ENCODE measurements at places on chromosomes 1 and 21.

DNA sequence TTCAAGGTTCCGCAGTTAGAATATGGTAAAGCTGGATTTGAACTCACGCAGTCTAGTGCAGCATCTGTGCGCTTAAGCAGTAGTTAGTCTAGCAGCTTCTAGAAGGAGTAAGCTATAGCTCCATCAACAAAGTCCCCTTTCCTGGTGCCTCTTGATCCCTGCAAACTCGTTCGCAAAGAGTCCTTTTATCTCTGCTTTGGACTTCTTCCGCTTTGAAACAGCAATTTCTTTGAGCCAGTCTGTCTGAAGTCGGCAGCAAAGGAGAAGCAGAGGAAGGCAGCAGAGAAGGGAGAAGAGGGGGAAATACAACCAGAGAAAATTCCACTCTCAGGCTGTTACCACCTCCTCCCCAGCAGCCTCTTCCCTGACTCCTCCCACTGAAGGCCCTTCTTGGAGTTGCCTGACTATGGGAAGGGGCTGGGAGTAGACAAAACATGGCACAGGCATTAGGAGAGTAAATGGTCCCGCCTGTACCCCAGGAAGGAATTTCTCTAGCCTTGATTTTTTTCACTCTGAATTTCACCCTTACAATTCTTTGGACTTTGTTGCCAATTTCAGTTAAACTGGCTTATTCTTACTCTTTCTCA is 25.9 kb downstream of the HSD3B2 start:
- DNase-seq, result no peak

DNA sequence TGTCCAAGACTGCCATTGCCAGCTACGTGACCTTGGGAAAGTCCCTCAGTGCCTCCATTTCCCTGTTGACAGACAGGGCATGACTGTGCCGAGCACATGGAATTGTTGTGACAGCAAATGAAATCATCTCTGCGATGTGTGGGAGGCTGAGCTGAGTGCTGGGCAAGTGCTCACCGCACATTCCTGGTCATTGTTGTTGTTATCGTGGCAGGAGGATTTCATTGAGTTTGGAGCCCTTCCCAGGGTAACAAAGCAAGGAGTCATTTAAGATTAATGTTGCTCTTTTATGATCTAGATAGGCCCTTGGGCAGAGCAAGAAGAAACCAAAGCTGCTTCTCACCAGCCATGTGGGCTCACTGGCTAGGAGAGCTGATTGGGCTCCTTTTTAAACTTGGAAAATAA is 39.6 kb upstream of the ITPKB start:
- no peak for DNase-seq

- no peak for DNase-seq
Measured at GRCh38 chr1:231827337-231828105, 200.9 kb downstream of the DISC1 start.

DNA sequence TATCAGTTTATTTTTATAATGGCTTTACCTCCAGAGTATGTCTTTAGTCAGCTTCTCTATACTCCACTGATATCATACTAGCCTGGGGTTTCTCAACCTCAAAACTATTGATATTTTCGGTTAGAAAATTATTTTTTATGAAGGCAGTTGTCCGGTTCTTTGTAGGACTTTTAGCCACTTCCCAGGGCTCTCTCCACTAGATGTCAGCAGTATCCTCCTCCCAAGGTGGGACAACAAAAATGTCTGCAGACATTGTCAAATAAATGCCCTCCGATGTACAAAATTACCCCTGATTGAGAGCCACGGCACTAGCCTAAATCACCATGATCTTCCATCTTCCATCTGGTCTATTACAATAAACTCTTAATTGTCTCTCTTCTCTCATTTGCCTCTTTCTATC is 4.1 kb upstream of the GRIK1 start:
- no peak for DNase-seq

DNA sequence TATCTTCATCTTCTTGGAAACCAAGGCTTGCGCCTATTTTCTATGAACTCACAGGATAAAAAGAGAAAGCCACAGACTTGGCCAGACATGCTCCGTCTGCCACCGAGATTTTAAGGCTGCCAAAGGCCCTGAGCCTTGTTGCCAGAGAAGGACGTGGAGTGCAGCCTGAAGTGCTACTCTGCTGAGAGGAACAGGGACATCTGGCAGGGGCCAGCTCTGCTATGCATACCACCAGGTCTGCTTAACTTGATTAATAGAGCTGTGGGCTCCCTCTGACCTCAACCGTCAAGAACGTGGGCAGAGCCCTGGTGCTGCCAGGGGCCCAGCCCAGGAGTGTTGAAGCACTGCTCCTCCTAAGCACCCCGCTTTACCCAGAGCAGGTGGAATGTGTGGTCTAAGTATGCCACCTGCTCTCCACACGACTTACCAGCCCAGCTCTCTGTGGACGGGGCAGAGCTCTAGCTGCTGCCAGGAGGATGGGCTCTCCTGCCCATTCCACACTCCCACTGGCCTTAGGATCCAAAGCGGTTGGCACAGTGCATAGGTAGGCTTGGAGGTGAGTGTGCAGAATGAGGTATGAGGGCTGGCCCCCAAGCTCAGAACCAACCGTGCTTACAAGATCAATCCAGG is 10.6 kb downstream of the HCRTR1 start:
- peak; percentile 46 for DNase-seq

- DNase-seq, result no peak
Measured at GRCh38 chr1:153119491-153119971, 6.2 kb upstream of the SPRR2F start.

DNA sequence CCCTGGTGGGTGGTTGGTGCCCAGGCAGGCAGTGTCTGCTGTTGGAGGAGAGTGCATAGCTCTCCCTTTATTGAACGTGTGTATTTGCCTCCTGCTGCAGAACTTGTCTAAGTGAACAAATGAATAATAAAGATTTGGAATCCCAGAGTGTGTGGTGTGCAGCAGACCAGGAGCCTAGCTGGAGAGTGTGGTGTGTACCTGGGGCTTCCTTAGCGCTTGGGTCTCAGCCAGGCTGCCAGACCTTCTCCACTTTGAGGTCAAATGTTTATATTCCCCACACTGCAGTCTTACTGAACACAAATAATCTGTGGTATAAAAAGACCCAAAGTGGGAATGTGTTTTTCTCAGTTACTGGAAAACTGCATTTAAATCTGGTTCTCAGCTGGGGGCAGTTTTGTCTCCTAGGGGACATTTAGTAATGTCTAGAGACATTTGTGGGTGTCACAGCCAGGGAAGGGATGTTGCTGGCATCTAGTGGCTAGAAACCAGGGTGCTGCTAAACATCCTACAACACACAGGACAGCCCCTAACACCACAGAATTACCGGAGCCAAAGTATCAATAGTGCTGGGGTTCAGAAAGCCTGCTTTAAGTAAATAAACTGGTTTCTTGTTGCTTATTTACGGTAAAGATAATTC is 23.6 kb downstream of the SLC37A1 start:
- no peak for DNase-seq

DNA sequence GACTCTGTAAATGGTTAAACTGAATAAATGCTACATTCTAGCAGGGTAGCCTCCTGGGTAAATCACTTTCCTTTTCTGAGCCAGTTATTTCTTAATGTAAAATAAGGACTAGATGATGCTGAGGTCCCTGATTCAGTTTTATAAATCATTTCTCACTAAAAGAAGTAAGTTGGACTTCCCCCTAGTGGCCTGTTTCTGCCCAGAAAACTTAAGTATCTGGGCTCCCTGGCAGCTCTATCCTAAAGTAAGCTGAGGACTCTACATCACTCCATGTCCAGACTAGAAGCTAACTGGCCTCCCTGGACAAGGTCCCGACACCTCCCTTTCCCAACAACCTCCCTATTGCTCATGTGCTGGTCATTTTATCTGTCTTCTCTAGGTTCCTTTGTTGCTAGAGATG is 3.0 kb downstream of the GPN2 start:
- no peak for DNase-seq

DNA sequence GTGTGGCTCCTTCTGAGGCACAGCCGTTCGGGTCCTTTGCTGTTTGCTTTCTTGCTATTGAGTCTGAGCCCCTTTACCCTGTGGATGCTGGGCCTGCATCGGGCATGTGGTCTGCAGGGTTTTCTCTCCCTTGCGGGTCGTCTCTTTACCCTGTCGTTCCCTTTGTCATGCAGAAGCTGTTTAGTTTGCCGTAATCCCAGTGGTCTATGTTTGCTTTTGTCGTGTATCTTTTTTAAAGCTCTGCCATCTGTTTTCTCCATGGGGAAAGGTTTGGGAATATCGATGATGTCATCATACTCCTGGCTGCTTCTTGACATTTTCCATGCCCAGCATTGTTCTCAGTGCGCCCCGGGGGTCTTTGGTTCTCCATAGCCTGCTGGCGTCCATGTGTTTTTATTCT is 68.2 kb downstream of the AGPAT3 start:
- DNase-seq, result no peak

DNA sequence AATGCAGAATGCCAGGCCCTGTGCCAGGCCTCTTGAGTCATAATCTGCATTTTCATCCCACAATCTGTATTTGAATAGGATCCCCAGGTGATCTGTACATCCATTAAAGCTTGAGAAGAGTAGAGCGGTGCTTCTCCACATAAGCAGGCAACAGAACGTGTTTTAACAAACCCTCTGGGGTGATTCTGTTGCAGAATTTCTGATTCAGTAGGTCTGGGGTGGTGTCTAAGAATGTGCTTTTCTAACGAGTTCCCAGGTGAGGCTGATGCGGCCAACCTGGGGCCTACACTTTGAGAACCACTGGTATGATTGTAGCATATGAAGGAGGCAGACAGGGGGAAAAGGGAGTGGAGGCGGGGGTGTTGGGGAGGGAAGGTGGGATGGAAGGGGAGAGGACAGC is 78.4 kb upstream of the POU3F1 start:
- no peak for DNase-seq

DNA sequence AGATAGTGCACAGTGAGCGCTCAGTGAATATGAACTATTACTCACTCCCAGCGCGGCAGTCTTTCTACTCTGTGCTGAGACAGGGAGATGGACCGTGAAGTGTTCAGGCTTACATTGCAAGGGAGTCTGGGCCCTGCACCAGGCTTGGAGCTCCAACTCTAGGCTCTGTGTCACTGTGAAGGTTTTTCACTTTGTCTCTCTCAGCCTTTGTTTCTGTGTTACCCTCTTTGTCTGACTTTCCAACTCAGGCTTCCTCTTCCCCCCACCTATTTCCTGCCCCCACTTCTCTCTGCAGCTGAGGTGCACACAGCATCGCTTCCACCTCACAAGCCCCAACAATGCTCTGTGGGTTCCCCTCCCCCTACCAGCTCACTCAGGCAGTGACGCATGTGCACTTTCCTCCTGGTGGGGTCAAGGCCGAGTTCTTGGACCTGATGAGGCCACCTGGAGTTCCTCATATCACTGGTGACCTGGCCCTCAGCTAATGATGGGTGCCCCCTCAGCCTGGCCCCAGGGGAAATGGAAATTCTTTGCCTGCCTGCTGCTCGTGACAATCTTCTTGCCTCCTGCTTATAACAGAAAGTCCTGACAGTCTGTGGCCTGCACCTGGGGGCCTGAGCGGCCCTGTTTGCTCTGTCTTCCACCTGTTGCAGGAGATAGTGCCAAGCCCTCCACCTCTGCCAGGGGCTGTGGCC is 1.1 kb upstream of the LCK start:
- peak; percentile 92 for DNase-seq

DNA sequence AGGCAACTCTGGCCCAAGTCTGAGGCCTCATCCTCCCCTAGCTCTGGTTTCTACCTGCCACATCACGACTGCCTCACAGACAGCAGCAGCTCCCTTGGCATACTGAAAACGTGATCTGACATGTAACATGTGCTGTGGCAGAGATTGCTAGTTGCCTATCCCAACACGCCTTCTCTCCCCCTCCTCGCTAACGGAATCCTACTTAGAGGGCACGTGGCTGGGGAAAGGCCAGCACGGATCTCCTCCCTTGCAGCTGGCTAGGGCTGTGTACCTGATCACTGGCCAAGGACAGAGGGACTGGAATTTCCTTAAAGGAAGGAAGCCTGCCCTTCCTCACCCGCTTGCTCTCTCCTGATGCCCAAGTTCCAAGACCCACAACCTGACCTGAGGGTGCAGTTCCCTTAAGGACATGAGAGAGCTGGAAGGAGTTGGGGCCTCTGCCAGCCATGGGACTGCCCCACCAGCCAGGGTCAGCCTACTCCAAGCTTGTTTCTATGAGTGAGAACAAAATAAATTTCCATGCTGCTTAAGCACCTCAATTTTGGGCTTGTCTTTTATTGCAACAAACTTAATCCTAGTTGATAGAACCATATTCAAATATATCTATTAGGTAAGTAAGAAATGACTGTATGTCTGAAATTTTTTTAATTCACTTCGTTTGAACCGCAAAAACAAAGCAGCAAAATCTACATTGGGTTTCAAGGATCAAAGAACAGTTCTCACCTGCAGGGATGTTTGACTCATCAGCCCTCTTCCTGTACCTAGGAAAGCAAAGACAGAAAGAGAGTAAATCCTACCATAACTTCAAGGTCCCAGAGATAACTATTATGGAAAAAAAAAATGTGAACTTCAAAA is 7.2 kb downstream of the SETD4 start:
- no peak for DNase-seq

- DNase-seq, result no peak
Measured at GRCh38 chr1:219220945-219221344, 47.3 kb downstream of the LYPLAL1 start.

GRCh38 chr1:230877146-230877923 is 9.0 kb upstream of the C1orf198 start:
- DNase-seq, result no peak

DNA sequence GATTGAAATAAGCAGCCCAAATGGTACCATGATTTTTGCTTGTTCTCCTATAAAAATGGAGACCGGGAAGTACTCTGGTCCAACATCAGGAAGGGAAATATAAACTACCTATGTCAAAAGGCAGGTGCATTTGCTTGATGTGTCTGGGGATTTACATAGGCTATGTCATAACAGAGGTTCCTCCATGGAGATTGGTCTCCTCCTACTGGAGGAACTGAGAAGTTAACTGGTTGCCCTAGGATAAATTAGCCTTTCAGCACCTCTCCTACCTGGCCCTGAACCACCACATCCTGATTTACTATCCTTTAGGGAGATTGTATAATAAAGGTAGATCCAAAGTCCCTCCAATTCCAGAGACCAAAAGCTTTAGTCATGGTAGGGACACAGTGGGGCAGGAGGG is 1109.3 kb upstream of the B3GALT2 start:
- DNase-seq, result no peak

DNA sequence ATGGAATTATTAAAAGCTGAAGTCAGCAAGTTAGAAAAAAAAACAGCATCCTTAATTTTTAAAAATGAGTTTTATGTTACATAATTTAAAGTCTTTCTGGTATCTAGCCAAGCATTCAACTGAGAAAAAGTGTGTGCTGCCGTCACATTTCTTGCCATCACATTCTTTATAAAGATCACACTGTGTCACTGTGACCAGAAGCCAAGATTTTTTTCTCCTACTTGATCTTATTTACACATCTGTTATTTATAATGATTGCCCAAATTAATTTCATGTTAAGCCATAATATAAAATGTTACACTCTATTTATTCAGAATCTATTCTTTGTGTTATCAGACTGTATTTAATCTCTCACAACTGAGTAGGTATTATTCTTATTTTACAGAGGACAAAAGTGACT is 1603.7 kb downstream of the PLA2G4A start:
- DNase-seq, result no peak

DNA sequence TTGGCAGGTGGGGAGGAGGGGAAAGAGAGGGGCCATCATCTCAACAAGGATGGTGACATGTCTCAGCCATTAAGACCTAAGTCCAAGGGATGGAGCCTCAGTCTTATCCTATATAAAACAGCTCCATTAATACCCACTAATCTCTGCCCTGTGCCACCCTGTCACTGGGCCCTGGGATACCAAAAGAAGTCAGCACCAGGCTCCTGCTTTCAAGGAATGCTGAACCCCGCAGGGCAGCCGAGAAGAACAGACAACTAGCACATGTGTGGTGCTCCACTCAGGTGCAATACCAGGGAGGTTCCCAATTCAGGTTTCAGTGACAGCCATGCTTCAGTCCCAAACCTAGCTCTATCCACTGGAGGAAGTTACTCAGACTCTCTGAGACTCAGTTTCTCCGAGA is 128.4 kb downstream of the GRIK3 start:
- DNase-seq, result no peak

Measured in activated effector memory CD4-positive, alpha-beta T cell treated with anti-CD3 and anti-CD28 coated beads, Interleukin-2, amount 50 U/mL, for 16 hours (primary cell).